ENCODE measurements at places on chromosomes 16 and 17.

DNA sequence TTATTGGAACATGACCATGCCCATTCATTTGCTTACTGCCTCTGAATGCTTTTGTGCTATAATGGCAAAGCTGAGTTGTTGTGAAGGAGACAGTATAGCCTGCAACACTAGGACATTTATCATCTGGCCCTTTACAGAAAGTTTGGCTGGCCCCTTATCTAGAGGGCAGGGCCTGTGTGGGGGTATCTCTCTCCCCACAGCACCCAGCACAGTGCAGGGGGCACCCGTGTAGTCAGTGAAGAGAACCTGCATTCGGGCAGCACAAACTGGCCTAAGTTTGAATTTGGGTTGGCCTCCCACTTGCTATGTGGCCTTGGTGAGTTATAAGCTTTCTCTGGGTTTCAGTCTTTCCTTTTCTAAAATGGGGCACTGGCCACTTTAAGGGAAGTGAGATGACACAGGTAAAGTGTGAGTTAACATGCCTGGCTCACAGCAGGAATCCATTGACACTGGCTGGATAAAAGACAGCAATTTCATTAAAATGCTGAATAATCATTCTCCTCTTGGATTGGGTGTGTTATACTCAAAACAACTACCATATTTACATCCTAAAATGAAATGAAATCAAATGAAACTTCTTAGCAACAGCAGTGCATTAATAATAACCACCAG is 12.1 kb downstream of the UBE2O start:
- no peak for DNase-seq

DNA sequence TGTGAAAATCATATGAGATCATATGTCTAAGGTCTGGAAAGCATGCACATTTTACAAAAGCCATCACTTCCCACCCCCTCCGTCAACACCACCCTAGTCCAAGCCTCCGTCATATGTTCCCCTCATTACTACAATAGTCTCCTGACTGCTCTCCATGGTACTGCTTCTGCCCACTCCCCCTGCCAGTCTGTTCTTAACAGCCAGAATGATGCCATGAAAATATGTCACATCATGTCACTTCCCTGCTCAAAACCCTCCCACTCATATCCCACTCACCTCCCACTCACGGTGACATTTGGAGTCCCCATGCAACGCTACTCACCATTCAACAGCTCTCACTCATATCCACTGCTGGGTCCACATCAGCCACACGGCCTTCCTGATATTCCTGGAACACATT is 432.3 kb downstream of the XYLT1 start:
- no peak for DNase-seq

GRCh38 chr16:85307552-85308364 is 195.5 kb upstream of the CIBAR2 start:
- no peak for DNase-seq

- no peak for DNase-seq
Observed at GRCh38 chr16:56350491-56351405, 74.6 kb downstream of the AMFR start.

GRCh38 chr16:75452464-75453190 is 11.9 kb downstream of the TMEM170A start:
- DNase-seq = no peak

Measured in OCI-LY7 (cell line).